ENCODE measurements at places on chromosomes 16 and 17.
A peak's percentile ranks its signal among the peaks of the same experiment; 100 is the strongest.

GRCh38 chr17:4569591-4569990, 9.2 kb upstream of the GGT6 start:
- DNase-seq = no peak

- no peak for DNase-seq
These were observed 22.6 kb downstream of the RSL1D1 start for GRCh38 chr16:11828696-11829095.

- no peak for DNase-seq
These were observed 8.0 kb upstream of the COPS3 start for GRCh38 chr17:17289086-17289485.

- DNase-seq = no peak
These were observed 1.9 kb downstream of the CALB2 start for GRCh38 chr16:71360378-71360777.

DNA sequence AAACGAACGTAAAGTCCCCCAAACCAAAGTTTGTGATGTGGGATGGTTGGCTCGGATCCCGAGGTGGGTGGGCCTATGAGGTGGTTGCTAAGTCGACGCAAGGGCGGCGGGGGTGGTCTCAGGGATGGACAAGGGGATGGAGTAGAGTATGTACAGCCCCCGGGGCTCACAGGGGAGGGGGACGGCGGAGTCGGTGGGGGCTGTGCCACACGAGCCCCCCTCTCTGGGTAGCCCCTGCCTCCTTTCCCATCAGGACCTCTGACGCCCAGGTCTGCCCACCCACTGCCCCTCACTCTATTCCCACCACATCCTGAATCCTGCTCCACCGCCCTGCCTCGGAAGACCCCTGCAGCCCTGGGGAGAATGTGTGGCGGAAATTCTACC, 15.2 kb downstream of the IL34 start:
- DNase-seq = peak; percentile 39

DNA sequence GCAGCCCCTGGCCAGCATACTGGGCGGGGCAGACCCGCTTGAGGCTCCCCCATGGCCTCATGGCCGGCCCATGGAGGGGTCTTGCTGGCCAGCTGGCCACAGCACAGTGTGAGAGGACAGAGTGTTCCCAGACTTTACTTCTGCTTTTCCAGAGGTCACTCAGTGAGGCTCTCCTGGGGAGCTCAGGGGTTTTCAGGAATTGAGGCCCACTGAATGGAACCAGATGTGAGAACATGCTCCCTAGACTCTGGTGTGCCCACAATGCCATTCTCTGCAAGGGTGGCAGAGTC, 21.2 kb downstream of the ATP6V0D1 start:
- DNase-seq = no peak

GRCh38 chr17:55492781-55493341, 18.4 kb downstream of the SMIM36 start:
- DNase-seq = peak; percentile 57

- no peak for DNase-seq
These were observed 275.3 kb downstream of the PARN start for GRCh38 chr16:14354561-14355351.

- DNase-seq = no peak
These were observed 43.6 kb downstream of the RPA1 start for GRCh38 chr17:1873418-1873817.

- DNase-seq = no peak
These were observed 82.3 kb downstream of the NT5M start for GRCh38 chr17:17385491-17385890.

- DNase-seq = no peak
These were observed 15.0 kb upstream of the SLC12A3 start for GRCh38 chr16:56849690-56850680.

DNA sequence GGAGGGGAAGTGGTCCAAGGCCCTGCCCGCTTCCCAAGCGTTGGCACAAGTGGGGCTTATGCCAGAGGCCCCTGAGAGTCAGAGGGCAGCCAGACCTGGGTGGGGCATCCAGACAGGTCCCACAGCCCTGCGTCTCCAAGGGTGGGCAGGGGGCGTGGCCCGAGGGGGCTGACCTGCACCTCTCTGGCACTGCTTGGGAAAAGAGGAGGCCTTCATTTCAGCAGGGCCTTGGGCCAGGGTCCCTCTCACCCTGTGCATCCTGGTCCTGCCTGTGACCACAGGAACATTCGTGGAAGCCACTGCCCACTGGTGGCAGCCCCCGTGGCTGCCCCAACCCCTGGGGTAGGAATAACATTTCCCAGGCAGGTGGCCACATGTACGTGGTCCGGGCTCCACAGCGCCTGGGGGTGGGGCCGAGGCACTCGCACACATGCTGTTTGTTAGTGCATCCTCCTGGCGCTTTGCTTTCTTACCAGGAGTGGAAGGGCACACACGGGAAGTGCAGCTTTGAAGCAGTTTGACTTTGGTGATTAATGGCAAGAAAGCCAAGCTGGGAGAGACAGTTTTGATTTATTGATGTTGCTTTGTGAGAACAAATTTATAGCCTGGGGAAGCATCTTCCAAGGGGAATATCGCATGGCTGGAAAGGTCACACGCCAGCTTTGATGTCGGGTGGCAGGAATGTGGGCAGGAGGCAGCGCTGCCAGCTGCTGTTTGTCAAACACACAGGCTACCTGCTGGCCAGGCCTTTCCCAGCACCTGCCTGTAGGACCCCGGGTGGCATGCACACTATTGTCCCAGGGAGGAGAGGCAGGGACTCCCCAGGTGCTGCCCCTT, 4.3 kb downstream of the CENPX start:
- DNase-seq = no peak

DNA sequence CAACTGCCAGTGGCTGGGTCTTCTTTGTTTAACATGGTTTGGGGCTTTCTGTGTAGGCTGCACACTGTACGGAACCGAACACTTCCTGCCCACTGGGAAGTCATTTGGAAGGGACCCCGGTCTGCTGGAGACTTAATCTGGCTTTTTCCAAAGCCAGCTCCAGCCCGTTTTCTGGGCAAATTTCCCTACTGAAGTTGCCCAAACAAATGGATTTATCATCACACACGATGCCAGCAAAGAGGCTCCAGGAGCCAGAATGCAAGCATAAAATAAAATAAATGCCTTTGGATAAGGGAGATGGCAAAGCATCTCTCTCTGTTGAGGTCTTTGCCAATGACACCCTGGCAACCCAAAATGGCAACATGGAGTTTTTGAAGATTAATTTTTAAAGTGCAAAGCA, 259.9 kb upstream of the IRX3 start:
- no peak for DNase-seq

- no peak for DNase-seq
These were observed 494.1 kb downstream of the TMEM114 start for GRCh38 chr16:8096211-8096610.

GRCh38 chr17:31740611-31741082, 118.4 kb downstream of the COPRS start:
- no peak for DNase-seq

DNA sequence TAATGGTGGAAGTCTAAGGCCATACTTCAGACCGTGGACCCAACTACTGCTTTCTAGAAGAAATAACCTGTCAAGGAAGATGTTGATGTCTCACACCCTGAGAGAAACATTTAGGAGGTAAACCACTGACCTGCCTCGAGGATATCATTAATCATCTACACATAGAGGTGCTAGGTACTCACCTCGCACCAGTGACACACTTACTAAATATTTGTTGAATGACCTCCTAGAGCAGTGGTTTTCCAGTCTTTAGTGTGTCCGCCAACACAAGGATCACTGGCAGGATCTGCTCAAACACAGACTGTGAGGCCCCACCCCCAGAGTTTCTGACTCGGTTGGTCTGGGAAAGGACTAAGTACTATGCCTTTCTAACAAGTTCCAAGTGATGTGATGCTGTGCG, 197.4 kb upstream of the CACNG5 start:
- no peak for DNase-seq

GRCh38 chr17:42982266-42982665, 1.9 kb downstream of the RUNDC1 start:
- DNase-seq = no peak

DNA sequence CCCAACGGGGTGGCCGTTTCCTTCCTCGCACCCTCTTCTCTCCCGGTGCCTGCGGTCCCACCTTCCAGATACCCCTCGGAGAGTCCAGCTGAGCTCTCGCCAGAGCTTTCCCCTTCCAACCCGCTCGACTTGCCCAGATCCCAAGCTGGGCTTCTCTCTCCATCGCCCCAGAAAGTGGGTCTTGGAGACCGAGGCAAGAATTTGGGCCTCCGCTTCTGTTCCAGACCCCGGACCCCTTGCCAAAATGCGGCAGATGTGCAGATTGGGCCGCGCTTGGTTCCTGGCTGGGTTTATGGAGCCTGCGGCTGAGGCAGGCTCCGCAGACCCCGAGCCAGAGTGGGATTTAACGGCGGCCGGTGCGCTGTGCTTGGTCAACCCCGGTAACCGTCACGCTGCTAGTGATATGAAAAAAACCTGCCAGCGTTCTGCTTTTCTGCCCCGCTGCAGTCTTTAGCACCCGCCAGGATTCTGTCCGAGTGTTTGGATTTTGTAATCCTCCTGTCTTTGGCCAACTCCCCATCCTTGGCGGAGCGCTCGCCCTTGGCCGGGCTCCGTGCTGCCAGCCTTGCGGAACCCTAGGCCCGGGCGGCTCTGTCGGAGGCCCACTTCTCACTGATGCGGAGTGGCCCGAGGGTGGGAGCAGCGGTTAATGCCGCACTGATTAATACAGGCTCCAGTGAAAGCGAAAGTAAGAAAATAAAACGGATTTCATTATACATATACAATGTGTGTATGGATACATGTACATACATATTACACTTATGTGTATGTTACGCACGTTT, 754 bp upstream of the SLFN11 start:
- peak; percentile 70 for DNase-seq

GRCh38 chr16:1338119-1338730, 4.8 kb downstream of the BAIAP3 start:
- no peak for DNase-seq

DNA sequence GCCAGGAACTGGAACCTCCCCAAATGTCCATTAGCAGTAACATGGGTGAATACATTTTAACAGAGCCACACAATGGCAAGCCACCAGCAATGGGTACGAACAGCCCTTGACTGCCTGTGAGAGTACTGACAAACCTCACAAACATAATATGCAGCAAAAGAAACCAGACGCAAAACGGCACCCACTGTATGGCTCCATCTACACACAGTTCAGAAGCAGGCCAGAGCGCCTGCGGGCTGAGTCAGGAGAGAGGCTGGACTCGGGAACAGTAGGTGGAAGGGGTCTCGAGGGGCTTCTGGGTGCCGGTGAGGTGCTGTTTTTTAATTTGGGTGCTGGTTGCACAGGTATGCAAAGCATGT, 77.4 kb upstream of the TOB1 start:
- no peak for DNase-seq

DNA sequence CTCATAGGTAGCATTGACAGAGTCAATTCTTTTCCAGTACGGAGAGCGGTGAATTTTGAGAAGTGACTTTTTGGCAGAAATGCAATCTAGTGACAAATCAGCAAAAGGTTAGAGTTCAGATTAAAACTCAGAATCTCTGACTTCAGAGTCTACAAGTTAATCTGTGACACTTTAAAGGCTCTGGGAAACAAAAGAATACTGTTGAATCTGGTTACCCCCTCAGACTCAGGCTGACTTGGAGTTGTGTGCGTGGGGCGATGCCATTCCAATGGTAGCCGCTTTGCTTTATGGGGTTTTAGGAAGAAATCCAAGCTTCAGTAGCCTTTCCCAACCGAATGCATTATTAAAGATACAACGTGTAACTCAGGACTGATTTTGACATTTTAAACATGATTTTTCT, 118.2 kb downstream of the CDH13 start:
- DNase-seq = no peak

DNA sequence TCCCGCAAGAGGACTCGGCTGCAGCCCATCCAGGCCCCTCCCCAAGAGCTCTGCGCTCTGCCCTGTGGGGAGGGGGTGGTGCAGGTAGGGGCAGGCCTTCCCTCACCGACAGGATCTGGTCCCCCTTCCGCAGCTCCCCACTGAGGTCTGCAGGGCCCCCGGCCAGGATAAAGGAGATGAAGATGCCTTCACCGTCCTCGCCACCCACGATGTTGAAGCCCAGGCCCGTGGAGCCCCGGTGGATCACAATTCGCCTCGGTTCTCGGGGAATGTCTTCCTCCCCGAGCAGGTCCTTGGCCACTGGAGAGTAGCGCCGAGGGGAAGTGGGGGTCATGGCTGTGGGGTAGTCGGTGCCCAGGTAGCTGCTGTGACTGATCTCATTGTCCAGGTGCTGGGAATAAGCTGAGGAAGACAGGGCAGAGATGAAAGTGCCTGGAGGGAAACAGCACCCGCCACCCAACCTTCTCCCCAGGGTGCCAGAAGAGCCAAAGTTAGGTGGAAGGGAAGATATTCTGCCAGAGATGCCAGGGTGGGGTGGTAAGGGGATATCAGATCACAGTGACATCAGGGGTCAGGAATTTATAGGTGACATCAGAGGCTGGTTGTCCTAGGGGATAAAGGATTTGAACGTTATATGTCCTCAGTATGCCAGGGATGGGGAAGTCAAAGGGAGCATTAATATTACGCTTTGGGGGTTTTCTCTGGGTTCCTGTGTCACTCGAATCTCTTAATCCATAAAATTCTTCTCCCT, 17.7 kb upstream of the ASGR1 start:
- no peak for DNase-seq

GRCh38 chr17:40038882-40039513, 15.2 kb downstream of the MED24 start:
- DNase-seq = no peak

GRCh38 chr16:27639561-27640276, 89.8 kb downstream of the KATNIP start:
- DNase-seq = peak; percentile 56

GRCh38 chr17:53629188-53629587, 193.5 kb upstream of the KIF2B start:
- no peak for DNase-seq

GRCh38 chr17:58447039-58447975, 30.0 kb upstream of the RNF43 start:
- DNase-seq = peak; percentile 84

- DNase-seq = no peak
These were observed 63.1 kb downstream of the IKZF3 start for GRCh38 chr17:39801055-39801454.

DNA sequence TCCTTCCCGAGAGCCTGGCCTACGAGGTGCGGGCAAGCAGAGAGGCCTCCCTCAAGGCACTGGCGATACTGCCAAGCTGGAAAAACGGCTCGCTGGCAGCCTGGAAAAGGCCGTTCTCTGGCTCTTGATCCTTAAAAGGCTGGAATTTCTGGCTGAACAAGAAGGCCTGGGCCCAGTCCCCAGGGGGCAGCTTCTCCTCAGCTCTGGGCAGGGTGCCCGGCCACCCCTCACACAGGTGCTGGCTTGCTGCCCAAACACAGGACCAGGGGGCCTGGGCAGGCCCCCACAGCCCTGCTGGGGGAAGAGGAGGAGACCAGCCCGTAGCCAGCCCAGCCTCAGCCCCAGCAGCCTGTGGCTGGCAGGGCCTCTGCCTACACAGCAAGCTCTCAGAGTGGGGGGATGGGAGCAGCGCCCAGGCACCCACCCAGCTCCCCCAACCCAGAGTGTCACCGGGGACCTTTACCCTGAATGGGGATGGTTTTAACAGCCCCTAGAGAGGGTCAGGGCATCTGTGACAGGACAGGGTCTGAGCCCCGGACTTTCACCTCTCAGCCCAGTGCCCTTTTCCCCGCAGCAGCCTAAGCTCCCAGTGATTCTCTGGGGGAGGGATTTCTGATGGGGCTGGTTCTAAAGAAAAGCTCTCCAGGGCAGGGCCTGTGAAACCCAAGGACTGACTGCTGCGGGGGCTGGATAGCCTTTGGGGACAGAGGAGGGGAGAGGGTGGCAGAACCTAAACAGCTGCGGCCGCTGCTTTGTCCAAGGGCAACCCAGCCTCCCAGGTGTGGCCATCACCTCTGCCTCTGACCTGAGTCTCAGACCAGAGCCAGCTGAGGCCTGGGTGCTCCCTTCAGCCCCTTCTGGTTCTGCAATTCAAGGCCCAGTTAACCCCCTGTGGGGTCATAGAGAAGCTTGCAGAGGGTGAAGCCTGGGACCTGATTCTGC, 38.6 kb upstream of the TOB1 start:
- DNase-seq = peak; percentile 72

GRCh38 chr17:40697297-40697696, 6.3 kb downstream of the KRT24 start:
- DNase-seq = no peak

Measured in ecto neural progenitor cell (in vitro differentiated cells).